ENCODE measurements at places on chromosomes 4 and X.
A peak's percentile ranks its signal among the peaks of the same experiment; 100 is the strongest.

DNA sequence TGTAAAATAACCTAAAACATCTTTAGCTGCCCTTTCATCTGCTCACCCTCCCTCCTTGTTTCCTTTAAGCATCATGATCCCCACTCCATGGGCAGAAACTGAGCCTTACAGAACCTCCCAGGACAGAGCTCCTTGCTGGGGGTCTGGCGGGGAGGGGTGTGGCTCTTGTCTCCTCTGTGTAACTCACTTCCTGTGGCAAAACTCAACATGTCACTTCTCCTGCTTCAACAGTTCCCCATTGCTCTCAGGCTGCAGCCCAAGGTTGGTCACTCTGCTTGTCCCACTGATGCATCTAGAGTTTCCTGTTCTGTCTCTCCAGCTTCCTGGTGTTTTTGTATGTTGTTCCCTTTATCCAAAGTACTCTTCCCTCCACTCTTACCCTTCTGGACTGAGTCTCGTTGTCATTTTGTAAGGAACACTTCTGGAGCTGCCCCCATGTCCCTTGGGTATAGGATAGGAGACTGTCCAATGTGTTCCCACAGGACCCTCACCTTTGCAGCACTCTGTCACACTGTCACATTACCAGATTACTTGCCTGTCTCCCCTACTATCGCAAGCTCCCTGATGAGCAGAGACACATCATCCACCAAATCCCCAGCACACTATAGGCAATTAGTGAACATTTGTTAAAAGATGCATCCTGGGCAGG is 19.6 kb downstream of the TMEM31 start:
- DNase-seq: peak; percentile 49

- no peak for DNase-seq
Measured at GRCh38 chrX:39476604-39477021, 621.1 kb downstream of the BCOR start.

- no peak for DNase-seq
Measured at GRCh38 chr4:44558031-44558605, 93.3 kb downstream of the YIPF7 start.

GRCh38 chr4:145815626-145816025 is 123.0 kb downstream of the ZNF827 start:
- peak; percentile 18 for DNase-seq

DNA sequence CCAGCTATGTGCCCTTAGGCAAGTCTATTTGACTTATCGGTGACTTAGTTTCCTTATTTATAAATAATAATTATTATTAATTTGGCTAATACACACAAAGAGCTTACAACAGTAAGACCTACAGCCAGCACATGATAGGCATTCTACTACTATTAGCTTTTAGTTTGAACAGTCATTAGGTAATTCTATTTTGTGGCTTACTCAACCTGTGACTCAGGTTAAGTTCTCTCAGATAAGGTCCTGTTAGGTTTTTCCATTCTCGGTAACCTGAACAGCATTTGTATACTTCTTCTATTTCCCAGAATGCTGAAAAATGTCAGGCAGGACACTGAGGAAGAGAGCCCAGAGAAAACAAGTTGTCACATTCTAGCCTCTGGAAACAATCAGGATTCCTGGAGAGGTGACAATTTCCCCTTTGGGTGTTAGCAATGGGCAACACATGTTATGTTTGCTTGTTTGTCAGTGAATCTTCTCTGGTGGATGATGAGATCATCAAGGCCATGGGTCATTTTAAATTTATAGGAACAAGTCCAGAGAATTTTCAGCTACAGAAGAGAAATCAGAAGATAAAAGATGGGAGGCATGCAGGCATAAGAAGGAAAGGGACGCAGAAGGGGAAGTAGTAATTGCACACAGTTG is 2144.7 kb downstream of the PCDH7 start:
- no peak for DNase-seq

GRCh38 chr4:146243141-146243882 is 29.0 kb downstream of the REELD1 start:
- DNase-seq: no peak

GRCh38 chrX:120144178-120144844 is 14.1 kb upstream of the RHOXF2 start:
- no peak for DNase-seq

DNA sequence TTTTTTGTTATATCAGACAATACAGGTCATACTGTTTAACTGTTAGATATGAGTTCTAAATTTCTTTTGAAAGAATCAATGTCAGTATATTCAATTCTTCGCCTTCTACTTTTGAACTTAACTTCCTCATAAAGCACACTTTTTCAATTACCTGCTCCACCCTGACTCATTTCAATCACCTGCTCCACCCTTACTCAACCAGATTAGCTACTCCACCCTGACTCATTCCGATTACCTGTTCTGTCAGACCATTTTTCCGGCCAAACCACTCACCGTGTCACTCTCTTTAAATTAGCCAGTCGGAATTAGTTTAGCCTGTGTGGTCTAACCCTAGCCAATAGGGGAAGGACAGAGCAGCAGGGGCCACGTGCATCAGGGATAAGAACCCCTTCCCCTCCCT is 751.8 kb upstream of the POU3F4 start:
- no peak for DNase-seq

GRCh38 chrX:13076176-13076961 is 31.9 kb upstream of the FAM9C start:
- no peak for DNase-seq

- no peak for DNase-seq
Measured at GRCh38 chr4:66212489-66212888, 542.2 kb upstream of the EPHA5 start.

GRCh38 chr4:21749924-21750323 is 198.6 kb downstream of the KCNIP4 start:
- no peak for DNase-seq

GRCh38 chr4:113248320-113248719 is 198.9 kb downstream of the ANK2 start:
- DNase-seq: no peak

GRCh38 chrX:47530049-47530448 is 31.0 kb upstream of the ARAF start:
- no peak for DNase-seq

DNA sequence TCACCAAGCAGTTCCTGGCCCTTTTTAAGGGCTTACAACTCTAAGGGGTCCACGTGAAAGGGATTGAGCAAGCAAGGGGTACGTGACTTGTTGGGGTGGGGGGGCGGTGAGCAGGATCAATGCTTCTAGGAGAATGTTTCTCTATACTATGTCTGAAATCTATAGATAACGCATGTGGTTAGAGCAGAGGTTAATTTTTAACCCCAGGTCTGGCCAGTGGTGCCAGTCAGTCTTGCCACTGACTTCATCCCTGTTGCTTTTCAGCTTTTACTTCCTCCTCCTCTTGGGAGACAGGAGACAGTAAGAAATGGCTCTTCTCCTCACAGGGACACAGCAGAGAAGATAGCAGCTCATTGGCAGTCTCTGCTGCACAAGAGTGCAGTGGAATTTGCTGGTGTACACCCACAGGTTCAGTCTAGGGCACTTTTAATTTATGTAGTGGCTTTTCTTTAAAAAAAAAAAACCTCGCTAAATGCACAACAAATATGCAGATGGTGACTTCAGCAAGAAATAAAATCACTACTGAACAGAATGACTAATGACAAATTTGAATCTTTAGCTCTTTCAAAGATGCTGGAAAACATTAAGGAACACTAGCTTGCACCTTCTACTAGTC is 190.5 kb downstream of the CCNG2 start:
- no peak for DNase-seq

- no peak for DNase-seq
Measured at GRCh38 chr4:104248726-104249125, 246.0 kb downstream of the CXXC4 start.

- DNase-seq: peak; percentile 28
Measured at GRCh38 chrX:15815779-15816437, 25.6 kb downstream of the ZRSR2 start.

DNA sequence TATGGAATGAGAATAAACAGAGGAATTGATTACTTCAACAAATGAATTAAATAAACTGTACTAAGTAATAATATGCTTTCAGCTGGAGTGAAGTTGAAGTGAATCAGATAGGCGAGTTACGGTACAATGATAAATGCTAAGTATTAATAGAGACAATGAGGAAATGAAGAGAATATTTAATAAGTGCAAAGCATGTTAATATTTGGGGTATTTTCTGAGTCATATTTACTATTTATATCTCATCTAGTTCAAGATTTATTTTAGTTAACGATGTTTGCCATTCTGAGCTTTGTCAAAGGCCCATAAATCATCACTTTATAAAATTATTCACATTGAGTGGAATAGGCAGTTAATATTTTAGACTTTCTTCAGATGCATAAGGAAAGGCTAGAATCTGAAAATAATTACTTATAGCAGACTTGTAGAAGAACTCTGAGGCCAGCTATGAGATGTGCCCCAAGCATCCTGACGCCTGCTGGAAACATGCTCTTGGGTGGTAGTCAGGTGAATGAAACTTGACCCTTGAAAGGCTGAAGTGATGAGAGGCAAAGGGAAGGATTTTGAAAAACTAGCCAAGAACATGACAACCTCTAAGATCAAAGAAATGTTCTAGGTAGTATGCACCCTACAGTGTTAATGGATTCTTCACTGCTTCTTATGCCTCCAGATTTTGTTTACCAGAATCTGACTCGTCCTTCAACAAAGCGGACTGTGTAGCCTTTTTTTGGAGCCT is 133.8 kb upstream of the STIM2 start:
- DNase-seq: no peak

GRCh38 chrX:107739541-107739940 is 36.0 kb downstream of the TSC22D3 start:
- no peak for DNase-seq

DNA sequence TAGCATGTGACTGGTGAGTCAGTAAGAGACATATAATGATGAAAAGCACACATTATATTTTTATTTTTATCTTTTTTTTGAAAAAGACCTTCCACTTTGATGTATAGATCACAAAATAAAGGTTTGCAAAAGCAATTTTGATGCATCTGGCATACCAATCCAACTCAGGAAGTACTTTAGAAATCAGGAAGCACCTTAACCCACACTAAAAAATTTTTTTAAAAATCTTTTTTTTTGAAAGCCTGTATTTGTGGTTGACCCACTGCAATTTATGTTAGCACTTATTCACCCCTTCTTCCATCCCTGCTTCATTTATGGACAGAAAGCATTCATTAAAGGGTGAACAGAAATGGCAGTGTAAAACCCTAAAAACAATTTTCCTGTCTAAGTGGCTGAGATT is 16.6 kb downstream of the TMEM255A start:
- DNase-seq: no peak

GRCh38 chr4:94451695-94452475 is at the start of gene PDLIM5:
Gene PDLIM5, plus strand, starts transcription at chr4:94451942. Its CDS starts 3,347 bp downstream, at chr4:94455289.
- peak; percentile 93 for DNase-seq

- no peak for DNase-seq
Measured at GRCh38 chrX:136692271-136692670, 44.3 kb downstream of the CD40LG start.

- no peak for DNase-seq
Measured at GRCh38 chr4:136424052-136424451, 1108.2 kb downstream of the PCDH18 start.

- DNase-seq: peak; percentile 91
Measured at GRCh38 chr4:1323635-1324442, 23.2 kb upstream of the UVSSA start.

GRCh38 chrX:26219351-26219750 is 3.4 kb downstream of the MAGEB5 start:
- DNase-seq: no peak

DNA sequence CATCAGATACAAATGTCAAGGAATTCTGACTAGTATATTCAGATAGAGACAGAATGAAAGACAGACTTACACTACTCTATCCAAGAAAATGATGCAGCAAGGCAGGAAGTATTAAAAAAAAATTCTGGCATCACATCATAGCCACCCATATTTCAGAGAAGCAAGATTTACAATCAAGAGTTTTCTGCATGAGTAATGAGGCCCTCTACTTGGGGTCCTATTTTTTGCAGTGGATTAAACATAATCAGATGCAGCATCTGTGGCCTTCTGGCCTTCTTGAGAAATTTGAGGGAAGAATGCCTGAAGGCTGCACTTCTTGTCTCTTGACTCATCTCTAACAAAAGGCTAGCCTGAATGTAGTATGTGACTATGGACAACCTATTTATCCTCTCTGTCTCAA is 48.2 kb upstream of the SLIT2 start:
- DNase-seq: peak; percentile 97

DNA sequence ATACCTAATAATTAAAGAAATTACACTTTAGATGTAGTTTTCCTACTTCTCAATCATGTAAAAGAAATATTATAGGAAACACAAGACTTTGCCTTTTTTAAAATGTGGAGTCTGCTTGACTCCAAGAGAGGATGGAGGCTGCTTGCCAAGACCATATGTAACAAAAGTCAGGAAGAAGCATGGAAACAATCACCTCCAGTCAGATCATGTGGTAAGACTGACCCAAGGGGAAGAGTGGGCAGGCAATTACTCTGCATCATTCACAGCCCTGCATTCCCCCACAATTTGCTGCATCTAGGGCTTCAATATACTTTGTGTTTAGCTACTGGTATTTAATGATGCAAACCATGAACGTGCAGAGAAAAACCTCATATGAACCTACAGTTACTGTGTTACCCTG is 78.0 kb upstream of the RXFP1 start:
- no peak for DNase-seq

DNA sequence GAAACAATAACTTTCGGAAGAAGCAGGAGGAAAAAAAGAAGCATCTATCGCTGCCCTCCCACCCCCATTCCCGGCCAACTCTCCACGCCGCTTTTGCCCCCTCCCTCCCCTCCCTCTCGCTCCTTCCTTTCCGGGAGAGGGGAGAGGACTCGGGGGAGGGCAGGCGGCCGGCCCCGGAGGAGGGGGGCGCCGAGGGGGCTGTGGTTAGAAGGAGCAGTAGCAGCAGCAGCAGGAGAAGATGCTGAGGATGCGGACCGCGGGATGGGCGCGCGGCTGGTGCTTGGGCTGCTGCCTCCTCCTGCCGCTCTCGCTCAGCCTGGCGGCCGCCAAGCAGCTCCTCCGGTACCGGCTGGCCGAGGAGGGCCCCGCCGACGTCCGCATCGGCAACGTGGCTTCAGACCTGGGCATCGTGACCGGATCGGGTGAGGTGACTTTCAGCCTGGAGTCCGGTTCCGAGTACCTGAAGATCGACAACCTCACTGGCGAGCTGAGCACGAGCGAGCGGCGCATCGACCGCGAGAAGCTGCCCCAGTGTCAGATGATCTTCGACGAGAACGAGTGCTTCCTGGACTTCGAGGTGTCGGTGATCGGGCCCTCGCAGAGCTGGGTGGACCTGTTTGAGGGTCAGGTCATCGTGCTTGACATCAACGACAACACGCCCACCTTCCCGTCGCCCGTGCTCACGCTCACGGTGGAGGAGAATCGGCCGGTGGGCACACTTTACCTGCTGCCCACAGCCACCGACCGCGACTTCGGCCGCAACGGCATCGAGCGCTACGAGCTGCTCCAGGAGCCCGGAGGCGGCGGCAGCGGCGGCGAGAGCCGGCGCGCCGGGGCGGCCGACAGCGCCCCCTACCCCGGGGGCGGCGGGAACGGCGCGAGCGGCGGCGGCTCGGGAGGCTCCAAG is 1.3 kb downstream of the PCDH7 start:
- DNase-seq: peak; percentile 46
